GM12878 (cell line): ENCODE measurements at places on chromosomes 11 and 22. TPM values are rescaled to one million over a fixed set of nuclear protein-coding genes. Genes with fewer than 3 reads are reported as not detected.

APOA4 gene
- not detected in 2 replicates for total RNA-seq

ARSA gene
- 24.5 and 26.3 TPM in 2 replicates for total RNA-seq

RFPL3 gene
- not detected in 2 replicates for total RNA-seq

GRAMD1B gene
- 49.1 and 52.1 TPM in 2 replicates for total RNA-seq

PICALM gene
- total RNA-seq, result 41.0 and 46.5 TPM in 2 replicates

DEFB131B gene
- not detected in 2 replicates for total RNA-seq

TMEM45B gene
- total RNA-seq, result 0.13 TPM in 1 of 2 replicates, not detected in the other

XPNPEP3 gene
- total RNA-seq, result 18.3 and 19.9 TPM in 2 replicates

WEE1 gene
- total RNA-seq, result 51.7 and 58.0 TPM in 2 replicates

HEPN1 gene
- total RNA-seq, result not detected in 2 replicates

NLRP6 gene
- 0.11 TPM in 1 of 2 replicates, not detected in the other for total RNA-seq
